ENCODE measurements at places on chromosomes 2 and 18. TPM values are rescaled to one million over a fixed set of nuclear protein-coding genes. Genes with fewer than 3 reads are reported as not detected.

DNA sequence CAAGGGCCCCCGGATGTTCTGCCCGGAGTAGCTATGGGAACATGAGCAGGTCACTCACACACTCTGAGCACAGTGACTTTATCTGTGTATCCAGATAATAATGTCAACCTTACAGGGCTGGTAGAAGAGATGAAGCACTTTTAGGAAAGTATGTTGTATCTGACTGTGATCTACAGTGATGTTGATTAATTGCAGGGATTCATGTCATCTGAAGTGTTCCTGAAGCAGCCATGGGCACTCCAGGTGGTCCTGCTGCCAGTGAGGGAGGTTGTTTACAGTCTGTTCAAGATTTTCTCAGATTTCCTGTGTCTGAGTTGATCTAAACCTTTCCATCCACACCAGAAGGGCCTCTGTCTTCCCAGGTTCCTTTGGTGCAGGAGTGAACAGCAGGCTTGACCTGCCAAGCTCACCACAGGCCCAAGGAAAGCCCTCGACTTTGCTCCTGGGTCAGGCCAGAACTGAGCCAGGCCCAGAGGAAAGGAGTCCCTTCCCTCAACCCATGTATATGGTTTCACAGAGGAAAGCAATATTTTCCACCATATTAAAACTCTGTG, 28.0 kb downstream of the KIAA2012 start:
- DNase-seq = no peak

The KCNF1 gene
- total RNA-seq = 3.5 TPM

GRCh38 chr2:239932881-239933735, 92.0 kb downstream of the NDUFA10 start:
- no peak for DNase-seq

GRCh38 chr18:70374154-70374553, 85.3 kb downstream of the SOCS6 start:
- DNase-seq = no peak

DNA sequence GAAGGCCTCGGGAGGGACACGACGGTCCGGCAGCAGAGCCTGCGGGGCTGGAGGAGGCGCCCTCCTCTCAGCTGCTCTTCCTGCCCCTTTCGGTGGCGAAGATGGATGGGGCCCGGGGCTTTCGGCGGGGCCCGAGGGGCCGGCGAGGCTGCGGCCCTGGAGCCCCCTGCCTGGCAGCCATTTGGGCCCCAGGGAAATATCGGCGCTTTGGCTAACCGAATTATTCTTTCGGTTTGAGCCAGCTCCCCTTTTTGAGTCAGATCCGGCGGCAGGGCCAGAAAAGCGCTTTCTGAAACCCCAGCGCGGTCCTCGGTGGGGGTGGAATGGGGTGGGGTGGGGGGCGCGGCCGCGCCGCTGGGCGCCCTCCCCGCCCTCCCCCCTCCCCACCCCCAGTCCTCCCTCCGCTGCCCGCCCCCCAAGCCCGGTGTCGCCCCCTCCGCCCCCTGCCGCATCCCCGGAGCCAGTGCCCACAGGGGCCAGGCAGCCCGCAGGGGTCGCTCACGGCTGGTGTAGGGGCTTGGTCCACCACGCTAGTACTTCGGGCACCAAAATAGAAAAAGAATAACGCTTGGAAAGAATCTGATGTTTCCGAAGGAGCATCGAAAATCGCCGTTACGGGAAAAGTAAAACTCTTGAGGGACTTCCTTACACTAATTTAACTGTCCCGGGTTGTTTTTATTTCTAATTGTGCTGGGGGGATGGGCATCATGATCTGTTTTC, 9.1 kb upstream of the ARID5A start:
- peak; percentile 67 for DNase-seq

DNA sequence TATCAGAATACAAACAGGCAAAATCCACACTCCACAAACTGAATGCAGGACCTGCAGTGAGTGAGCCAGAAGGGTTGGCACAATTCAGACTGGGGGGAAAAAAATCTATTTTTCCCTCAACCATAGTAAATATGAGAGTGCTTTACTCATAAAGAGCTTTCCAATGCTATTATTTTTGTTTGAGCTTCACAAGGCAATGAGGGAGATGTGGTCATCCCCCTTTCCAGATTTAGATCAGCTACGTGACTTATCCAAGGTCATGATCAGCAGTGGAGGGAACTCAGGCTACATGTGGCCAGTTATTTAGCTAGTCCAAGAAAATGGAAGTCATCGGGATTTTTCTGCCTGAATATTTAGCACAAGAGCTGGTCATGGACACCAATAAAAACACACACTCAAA, 120.4 kb upstream of the KLF7 start:
- no peak for DNase-seq

- peak; percentile 9 for DNase-seq
Measured at GRCh38 chr2:62884514-62884913, 166.1 kb upstream of the OTX1 start.

DNA sequence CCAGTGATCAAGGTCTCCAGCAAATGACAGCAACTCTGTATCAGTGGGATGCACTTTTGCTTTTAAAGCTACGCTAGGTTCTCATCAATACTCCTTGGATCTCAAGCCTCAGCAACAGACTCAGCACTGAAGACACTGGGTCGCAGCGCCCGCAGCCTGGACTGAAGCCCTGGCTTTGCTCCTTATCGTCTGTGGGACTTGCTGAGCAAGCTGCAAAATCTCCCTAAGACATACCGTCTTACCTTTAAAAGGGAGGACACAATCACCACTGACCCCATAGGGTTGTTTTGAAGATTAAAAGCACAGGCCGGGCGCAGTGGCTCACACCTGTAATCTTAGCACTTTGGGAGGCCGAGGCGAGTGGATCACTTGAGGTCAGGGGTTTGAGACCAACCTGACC, 8.1 kb downstream of the CYB5A start:
- no peak for DNase-seq

DNA sequence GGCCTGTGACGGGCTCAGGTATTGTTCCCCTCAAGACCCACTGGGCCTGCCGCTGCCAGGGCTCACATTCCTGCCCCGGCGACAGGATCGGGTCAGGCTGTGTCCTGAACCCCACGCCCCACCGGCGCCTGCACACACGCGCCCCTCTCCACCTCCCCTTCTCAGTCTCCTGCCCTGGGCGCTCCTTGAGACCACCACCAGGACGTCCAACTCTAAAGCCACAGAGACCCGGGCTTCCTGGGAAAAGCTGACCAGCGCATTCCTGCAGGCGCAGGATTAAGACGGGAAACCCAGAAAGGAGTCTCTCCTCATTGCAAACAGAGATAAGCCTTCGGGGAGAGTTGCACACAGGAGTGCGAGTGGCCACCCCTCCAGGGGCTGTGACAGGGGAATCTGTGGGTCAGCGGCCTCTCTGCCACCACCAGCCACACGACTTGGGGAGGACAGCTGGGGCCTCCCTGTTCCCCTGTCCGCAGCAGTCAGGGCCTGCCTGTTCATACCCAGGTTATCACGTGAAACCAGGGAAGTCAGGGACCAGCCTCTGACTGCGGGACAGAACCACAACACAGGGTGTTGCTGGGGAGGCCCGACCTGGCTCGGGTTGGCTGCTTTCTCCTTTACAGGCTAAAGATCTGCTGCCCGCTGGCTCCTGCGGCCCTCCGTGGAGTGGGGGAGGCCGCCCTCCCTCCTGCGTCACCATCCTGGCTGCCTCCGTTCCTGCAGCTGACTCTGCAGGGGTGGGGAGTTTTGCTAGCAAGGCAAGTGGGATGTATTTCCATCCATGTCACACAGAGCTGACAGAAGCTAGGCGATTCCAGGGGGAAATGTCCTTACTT, 88.8 kb downstream of the ZCCHC2 start:
- DNase-seq = no peak

DNA sequence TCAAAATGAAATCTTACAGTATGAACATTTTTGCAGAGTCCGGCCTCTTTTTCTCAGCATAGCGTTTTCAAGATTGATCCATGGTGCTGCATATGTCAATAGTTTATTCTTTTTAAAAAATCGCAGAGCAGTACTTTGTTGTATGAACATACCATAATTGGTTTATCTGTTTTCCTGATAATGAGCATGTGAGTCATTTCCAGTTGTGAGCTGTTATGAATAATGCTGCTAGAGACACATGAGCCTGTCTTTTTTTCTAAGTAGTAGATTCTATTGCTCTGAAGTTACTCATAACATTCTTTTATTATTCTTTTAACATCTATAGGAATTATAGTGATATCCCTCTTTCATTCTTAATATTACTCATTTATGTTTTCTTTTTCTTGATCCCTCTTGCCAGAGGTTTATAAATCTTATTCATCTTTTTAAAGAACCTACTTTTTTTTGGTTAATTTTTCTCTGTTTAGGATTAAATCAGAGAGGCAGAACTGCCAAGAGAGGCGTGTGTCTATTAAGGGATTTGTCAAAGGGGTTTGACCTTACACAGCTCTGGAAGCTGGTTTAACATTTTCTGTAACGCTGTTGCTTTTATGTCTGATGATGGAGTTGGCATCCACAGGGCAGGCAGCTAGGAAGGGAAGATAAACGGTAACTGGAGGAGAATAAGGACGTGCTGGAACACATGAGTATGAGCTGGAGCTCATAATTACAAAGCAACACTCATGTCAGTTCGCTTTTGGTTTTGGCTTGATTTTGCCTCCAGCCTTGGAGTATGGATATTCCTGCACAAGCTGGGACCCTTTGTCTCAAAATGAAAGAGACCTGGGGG, 47.4 kb downstream of the MGAT5 start:
- peak; percentile 61 for DNase-seq

DNA sequence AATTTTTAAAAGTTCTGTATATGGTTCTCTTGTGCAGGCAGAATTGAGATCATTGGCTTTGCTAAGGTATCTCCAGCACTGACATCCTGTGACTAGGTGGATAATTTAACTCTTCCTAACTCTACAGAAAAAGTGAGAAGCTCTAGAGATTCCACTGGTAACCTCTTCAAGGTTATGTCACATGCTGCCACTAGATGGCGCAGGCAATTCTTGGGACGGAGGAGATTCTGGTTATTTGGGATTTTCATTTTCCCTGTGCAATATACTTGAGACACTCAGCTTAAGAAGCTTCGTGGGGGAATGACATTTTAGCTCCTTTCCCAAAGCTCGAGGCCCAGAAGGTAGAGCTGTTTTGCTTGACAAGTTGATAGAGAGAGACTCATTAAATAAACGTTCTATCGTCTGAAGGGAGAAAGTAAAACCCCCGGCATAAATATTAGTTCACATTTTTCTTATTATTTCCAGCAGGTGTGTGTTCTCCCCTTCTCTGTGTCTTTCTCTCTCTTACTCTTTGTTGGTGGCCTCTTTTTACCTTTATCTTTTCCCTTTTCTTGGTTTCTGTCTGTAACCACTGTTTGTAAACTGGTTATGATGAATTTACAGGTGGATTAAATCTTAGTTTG, 26.6 kb upstream of the LANCL1 start:
- peak; percentile 33 for DNase-seq

DNA sequence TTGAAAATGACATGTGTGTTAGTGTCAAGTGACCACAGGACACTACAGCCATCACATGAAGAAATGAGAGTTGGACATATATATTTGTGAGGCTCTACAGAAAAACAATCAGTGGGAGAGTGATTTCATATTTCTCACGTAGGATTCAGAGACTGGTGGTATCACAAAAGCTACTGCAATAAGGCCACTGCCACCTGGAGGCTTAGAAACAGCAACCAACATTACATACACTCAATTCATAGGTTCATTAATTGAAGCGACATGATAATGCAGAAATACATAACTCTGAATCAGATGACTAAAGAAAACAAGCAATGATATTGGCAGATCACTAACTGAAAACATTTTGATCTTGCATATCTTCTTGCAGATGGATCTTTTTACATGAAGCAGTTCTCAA, 248.1 kb upstream of the KLHL14 start:
- no peak for DNase-seq

The CD207 gene
- total RNA-seq = under 0.01 TPM

DNA sequence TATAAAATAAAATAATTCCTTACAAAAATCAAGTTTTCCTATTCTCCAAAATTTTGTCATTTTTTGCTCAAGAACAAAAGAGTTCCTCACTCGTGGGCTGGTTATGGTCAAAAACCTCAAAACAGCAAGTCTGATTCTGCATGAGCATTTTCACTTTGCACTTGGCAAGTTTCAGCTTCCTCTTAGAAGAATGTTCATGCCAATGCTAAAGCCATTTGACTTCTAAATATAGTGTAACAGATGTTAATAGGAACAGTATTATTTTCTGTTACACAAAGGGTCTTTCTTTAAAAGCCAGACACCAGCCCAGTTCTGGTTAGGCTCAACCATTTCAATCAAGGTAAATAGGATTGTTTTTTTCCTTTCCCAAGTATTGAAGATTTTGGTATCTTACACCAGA, 261.3 kb upstream of the CCDC68 start:
- DNase-seq = no peak

- no peak for DNase-seq
Measured at GRCh38 chr18:36181898-36182506, 5.3 kb upstream of the MOCOS start.

- no peak for DNase-seq
Measured at GRCh38 chr2:232321156-232321816, 57.3 kb upstream of the ALPP start.

DNA sequence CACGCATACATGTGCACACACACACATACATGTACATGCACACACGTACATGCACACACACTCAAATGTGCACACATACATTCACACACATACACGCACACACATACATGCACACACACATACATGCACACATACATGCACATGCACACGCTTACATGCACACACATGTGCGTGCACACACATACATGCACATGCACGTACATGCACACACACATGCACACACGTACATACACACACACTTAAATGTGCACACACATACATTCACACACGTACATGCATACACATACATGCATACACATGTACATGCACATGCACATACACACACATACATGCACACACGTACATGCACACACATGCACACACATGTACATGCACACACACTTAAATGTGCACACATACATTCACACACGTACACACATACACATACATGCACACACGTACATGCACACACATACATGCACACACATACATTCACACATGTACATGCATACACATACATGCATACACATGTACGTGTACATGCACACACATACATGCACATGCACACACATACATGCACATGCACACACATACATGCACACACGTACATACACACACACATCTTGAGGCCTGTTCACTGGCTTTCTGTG, 283.7 kb upstream of the ID2 start:
- no peak for DNase-seq

The CROCC2 gene
- not detected for total RNA-seq

- DNase-seq = no peak
Measured at GRCh38 chr18:13471198-13471845, 252.8 kb downstream of the LDLRAD4 start.

All from lung microvascular endothelial cell (primary cell).